ENCODE measurements at places on chromosomes 4 and X. TPM values are rescaled to one million over a fixed set of nuclear protein-coding genes. Genes with fewer than 3 reads are reported as not detected.

CXorf65 gene
- not detected for total RNA-seq

DNA sequence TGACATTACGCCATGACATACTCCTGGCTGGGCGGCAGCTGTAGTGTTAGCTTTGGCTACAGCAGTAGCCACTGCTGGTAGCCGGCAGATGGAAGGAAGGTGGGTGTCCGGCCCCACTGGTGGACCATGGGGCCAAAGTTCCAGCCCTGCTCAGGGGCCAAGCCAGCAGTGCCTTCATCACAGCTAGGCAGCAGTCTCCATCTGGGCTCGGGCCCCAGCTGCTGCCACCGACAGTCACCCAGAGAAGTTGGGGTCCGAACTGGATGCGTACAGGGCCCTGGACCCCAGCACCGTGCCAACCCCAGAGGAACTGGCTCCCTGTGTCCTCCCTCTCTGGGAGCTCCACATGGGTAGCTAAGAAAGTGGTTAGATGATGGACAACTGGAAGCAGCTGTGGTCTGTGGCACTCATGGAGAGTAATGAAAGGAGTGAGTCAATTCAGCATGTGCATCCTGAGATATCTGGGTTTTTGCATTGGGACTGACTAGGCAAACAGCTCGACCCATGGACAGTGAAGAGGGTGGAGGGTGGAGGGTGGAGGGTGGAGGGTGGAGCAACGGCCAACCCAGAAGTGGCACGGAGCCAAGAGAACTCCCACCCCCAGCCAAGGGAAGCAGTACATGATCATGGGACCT, 366.6 kb upstream of the GRIA3 start:
- no peak for DNase-seq
- H3K27me3 ChIP-seq, result no peaks in the 10 kb centered on the region
- no peaks in the 10 kb centered on the region for H3K36me3 ChIP-seq
- no peak overlapping the region for H3K27ac ChIP-seq
- H3K4me1 ChIP-seq, result no peaks in the 10 kb centered on the region

BEND2 gene
- under 0.01 TPM for total RNA-seq

OTC gene
- total RNA-seq, result 1.8 TPM

VSIG1 gene
- 0.33 TPM for total RNA-seq

PRKG2 gene
- total RNA-seq, result 0.99 TPM

DNA sequence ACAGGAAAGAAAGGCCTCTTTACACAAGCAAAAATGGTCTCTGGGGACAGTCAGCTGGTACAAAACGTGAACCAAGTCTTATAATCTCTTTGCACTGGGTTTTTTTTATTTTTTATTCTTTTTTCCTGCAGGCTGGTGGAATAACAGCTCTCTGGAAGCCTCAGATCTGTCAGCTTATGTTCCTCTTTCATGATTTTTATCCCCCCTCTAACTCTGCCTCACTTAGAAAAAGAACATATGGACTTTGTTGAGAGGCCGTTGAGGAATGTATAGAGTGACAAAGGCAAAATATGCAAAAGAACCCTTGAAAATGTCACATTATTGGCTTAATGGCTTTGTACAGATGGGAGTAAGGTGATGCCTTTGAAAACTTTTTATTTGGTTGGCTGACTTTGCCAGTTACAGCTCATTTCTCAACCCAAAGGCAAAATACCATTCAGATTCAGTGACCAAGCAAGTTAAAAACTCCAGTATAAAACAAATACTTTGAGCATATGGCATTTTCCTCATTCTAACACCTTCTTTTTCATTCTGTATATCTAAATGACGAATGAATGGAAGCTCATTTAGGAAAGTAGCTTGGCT, 111.1 kb downstream of the RNF150 start:
- H3K4me1 ChIP-seq, result no peaks in the 10 kb centered on the region
- no peak overlapping the region for H3K4me3 ChIP-seq
- DNase-seq, result no peak

DNA sequence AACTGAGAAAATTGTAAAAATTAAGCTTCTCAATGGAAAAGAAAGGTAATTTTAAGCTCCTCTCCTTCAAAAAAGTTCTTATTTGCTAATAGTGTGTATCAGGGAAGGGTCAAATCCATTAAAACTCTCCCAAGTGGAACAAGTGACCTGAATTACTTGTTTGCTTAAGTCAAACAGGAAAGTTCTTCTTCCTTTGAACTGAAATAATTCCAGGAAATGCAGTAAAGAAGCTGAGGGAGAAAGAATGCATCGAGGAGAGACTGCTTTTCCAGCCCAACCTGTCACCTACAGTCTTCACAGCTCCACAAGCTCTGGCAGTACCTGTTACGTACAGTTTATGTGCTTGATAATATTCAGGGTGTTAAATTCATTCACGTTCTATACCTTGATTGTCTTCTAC, 131.1 kb downstream of the KLHL8 start:
- no peak overlapping the region for H3K4me3 ChIP-seq
- peaks cover 22% of the 10 kb centered on the region for H3K4me1 ChIP-seq
- H3K27ac ChIP-seq, result no peak overlapping the region
- H3K27me3 ChIP-seq, result no peaks in the 10 kb centered on the region

PTTG2 gene
- 1.3 TPM for total RNA-seq

- peak overlapping the region; percentile 26 for H3K27ac ChIP-seq
- DNase-seq, result no peak
- no peaks in the 10 kb centered on the region for H3K27me3 ChIP-seq
- H3K4me1 ChIP-seq, result peaks cover 66% of the 10 kb centered on the region
- no peaks in the 10 kb centered on the region for H3K36me3 ChIP-seq
Measured at GRCh38 chr4:158829254-158829653, 60.4 kb downstream of the FNIP2 start.

MAGEA2B gene
- not detected for total RNA-seq

- no peaks in the 10 kb centered on the region for H3K27me3 ChIP-seq
- H3K4me3 ChIP-seq, result no peak overlapping the region
- H3K4me1 ChIP-seq, result peaks cover 34% of the 10 kb centered on the region
- no peak overlapping the region for H3K27ac ChIP-seq
- DNase-seq, result no peak
Measured at GRCh38 chr4:145498430-145498829, 16.8 kb downstream of the SMAD1 start.

CCNA2 gene
- total RNA-seq, result 0.52 TPM

DNA sequence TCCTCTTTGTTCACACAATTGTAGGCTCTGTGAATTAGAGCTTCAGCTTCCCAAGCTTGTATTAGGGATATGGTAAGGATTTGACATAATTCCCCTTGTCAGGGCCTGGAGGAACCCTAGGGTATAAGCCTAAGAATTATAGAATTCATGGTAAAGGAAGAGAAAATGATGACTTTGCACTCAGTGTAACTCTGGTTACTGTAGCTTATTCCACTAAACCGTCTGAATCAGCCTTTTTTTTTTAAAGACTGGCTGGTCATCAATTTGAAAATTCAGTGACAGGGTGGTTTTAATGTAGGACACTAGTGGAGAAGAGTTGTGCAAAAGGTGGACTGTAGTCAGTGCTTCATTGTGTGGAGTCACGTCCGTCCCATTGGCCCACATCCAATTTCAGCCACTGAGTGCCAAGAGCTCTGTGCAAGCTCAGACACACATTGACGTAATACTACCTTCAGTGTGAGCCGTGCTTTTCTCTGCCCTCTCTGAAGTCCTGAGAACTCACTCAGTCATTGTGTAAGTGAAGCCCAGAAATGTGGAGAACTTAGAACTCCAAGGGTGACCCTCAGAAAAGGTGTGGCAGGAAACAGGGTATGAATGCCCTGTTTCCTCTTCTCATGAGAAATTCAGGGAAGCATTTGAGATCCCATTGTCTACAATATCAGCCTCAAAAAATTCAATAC, 449.8 kb downstream of the C4orf33 start:
- H3K4me1 ChIP-seq, result peaks cover 10% of the 10 kb centered on the region
- DNase-seq, result peak; percentile 67

- H3K4me3 ChIP-seq, result no peak overlapping the region
- H3K4me1 ChIP-seq, result peaks cover 6% of the 10 kb centered on the region
- DNase-seq, result no peak
Measured at GRCh38 chrX:16635596-16635995, 14.4 kb upstream of the S100G start.

FAM236C gene
- not detected for total RNA-seq

PALLD gene
- 46.8 TPM for total RNA-seq

WDFY3 gene
- 55.0 TPM for total RNA-seq
